Activated T-helper 2 cell treated with anti-CD3 and anti-CD28 coated beads, Interferon-gamma antibody, Interleukin-2, Interleukin-4, amounts not matched to agents 10 μg/mL and 5 μg/mL and 100 μg/mL, durations not matched to agents 14 hours and 24 hours and 36 hours (primary cell): ENCODE measurements at places on chromosomes 6 and 20. TPM values are rescaled to one million over a fixed set of nuclear protein-coding genes. Genes with fewer than 3 reads are reported as not detected.

GRCh38 chr6:3726421-3726820, 25.1 kb downstream of the PXDC1 start:
- DNase-seq, result no peak
- no peak overlapping the region for H3K27ac ChIP-seq
- no peaks in the 10 kb centered on the region for H3K27me3 ChIP-seq
- no peak overlapping the region for H3K4me3 ChIP-seq
- H3K36me3 ChIP-seq, result no peaks in the 10 kb centered on the region
- H3K4me1 ChIP-seq, result no peaks in the 10 kb centered on the region

THBD gene
- total RNA-seq, result not detected in 2 replicates

DNA sequence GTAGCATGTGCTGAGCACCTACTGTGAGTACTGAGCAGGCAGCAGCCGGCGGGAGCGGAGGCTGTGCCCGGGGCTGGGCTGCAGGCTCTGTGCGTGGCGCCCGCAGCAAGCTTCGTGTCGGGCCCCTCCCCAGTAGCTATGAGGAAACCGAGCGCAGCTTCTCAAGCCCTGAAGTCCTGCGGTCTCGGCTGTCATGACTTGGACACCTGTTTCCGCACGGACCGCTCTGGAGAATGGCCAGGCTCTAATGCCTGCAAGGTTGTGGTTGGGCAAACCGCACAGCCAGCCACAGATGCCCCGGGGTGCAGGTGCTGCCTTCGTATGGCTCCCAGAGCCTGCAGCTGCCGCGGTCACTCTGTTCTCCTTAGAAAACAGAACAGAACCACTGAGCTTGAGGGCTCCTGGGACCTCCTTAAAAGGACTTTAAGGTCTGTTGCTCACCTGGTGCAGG, 33.7 kb downstream of the PYGB start:
- no peaks in the 10 kb centered on the region for H3K27me3 ChIP-seq
- DNase-seq, result no peak
- no peak overlapping the region for H3K27ac ChIP-seq

GRCh38 chr20:5214826-5215225, 88.0 kb downstream of the CDS2 start:
- no peak overlapping the region for H3K4me3 ChIP-seq
- no peak for DNase-seq
- no peaks in the 10 kb centered on the region for H3K27me3 ChIP-seq
- no peaks in the 10 kb centered on the region for H3K4me1 ChIP-seq

KIAA0408 gene
- total RNA-seq, result 18.5 and 19.6 TPM in 2 replicates

- H3K36me3 ChIP-seq, result no peaks in the 10 kb centered on the region
- DNase-seq, result no peak
- H3K27me3 ChIP-seq, result peaks cover 14% of the 10 kb centered on the region
- peaks cover 62% of the 10 kb centered on the region for H3K4me1 ChIP-seq
- H3K4me3 ChIP-seq, result peak overlapping the region; percentile 43
Measured at GRCh38 chr6:157763904-157764177, 59.2 kb upstream of the SNX9 start.

DNA sequence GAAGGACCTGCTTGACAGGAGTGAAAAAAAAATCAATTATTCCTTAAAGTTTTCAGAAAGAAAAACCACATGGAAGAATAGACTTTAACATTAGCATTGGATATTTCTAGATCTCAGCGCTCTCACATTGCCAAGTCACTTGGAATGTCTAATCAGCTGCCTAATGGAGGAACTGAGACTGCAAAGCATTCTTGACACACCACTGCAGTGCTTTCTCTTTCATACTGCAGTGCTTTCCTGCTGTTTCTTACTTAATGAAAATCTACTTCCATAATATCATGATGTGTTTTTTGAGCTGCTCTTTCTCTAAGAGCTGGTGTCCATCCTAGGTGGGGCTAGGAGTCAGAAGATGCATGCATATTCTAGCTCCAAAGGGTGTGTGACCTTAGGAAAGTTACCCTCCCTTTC, 20.4 kb upstream of the MCM3 start:
- no peaks in the 10 kb centered on the region for H3K27me3 ChIP-seq
- peaks cover 52% of the 10 kb centered on the region for H3K4me1 ChIP-seq
- H3K4me3 ChIP-seq, result no peak overlapping the region

MMP24 gene
- not detected in 2 replicates for total RNA-seq

RAET1L gene
- total RNA-seq, result not detected in 2 replicates

- no peaks in the 10 kb centered on the region for H3K36me3 ChIP-seq
- peaks cover 2% of the 10 kb centered on the region for H3K4me1 ChIP-seq
- peaks cover 23% of the 10 kb centered on the region for H3K27me3 ChIP-seq
- H3K27ac ChIP-seq, result no peak overlapping the region
- no peak overlapping the region for H3K4me3 ChIP-seq
- DNase-seq, result no peak
Measured at GRCh38 chr6:33936886-33937285, 133.1 kb upstream of the MLN start.

GATA5 gene
- total RNA-seq, result not detected in 2 replicates

- no peaks in the 10 kb centered on the region for H3K27me3 ChIP-seq
- H3K4me3 ChIP-seq, result no peak overlapping the region
- no peak for DNase-seq
- no peaks in the 10 kb centered on the region for H3K36me3 ChIP-seq
- no peaks in the 10 kb centered on the region for H3K4me1 ChIP-seq
- H3K27ac ChIP-seq, result no peak overlapping the region
Measured at GRCh38 chr6:155646443-155646842, 190.8 kb upstream of the NOX3 start.

GRCh38 chr6:75409928-75410327, 83.7 kb downstream of the FILIP1 start:
- no peaks in the 10 kb centered on the region for H3K36me3 ChIP-seq
- H3K27me3 ChIP-seq, result no peaks in the 10 kb centered on the region
- H3K27ac ChIP-seq, result no peak overlapping the region
- DNase-seq, result no peak

- DNase-seq, result no peak
- H3K4me3 ChIP-seq, result peak overlapping the region; percentile 18
- H3K4me1 ChIP-seq, result peaks cover 11% of the 10 kb centered on the region
- no peaks in the 10 kb centered on the region for H3K27me3 ChIP-seq
Measured at GRCh38 chr20:38987777-38988176, 25.6 kb downstream of the DHX35 start.

TRDN gene
- not detected in 2 replicates for total RNA-seq
